ENCODE measurements at places on chromosomes 13 and 19. TPM values are rescaled to one million over a fixed set of nuclear protein-coding genes. Genes with fewer than 3 reads are reported as not detected.

The EBI3 gene
- not detected for total RNA-seq

The CRX gene
- total RNA-seq = not detected

The MADCAM1 gene
- total RNA-seq = 0.43 TPM

The C19orf25 gene
- 46.6 TPM for total RNA-seq

The DCLK1 gene
- total RNA-seq = 0.21 TPM

The VSTM2B gene
- not detected for total RNA-seq

The CNFN gene
- 2.9 TPM for total RNA-seq

The KIR2DL3 gene
- not detected for total RNA-seq

The FREM2 gene
- 5.7 TPM for total RNA-seq

The CERS1 gene
- total RNA-seq = 0.53 TPM

The GPR183 gene
- total RNA-seq = not detected

The DACH1 gene
- total RNA-seq = under 0.01 TPM

Measured in mammary epithelial cell (primary cell).